LoVo (cell line): ENCODE measurements at places on chromosomes 2 and 18.

- no peak for DNase-seq
Measured at GRCh38 chr2:29920631-29921559, 491 bp downstream of the ALK start.

DNA sequence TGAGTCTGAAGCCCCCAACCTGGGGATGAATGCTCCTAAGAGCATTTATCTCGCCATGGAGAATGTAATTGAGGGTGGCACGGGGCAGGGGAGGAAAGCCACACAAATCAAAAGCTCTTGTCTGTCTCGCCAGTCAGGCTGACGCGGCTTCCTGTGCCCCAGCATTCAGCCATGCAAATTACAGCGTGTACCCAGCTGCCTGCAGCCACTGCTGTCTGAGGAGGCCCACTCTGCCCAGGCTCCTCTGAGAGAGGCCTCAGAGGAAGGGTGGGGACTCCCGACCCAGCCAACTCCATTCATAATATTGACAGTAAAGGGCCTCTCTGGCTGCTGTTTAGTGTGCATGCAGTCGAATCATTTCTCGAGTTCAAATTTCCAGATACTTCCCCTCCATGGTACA lies 22.0 kb downstream of the SMAD7 start:
- no peak for DNase-seq

DNA sequence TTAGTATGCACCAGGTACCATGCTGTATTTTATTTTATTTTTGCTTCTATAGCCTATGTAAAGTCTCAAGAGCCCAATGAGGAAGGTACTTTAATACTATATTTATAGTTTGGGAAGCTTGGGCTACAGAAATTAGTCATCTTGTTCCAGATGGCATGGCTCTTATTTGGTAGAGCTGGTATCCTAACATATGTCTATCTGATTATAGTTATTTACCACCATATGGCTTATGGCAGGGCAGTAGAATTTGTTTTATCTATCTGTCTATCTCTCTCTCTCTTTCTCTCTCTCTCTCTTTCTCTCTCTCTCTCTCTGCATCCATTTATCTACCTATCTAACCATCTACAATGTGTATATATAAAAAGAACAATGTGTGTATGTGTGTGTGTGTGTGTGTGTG lies 1293.7 kb upstream of the SLC39A10 start:
- no peak for DNase-seq

GRCh38 chr2:30766666-30767065 lies 40.6 kb downstream of the CAPN13 start:
- DNase-seq, result no peak

GRCh38 chr2:144027593-144027992 lies 492.3 kb downstream of the ZEB2 start:
- no peak for DNase-seq
